T-cell (primary cell): ENCODE measurements at places on chromosomes 2 and 18. TPM values are rescaled to one million over a fixed set of nuclear protein-coding genes. Genes with fewer than 3 reads are reported as not detected.

GRCh38 chr18:24157855-24158254, 19.0 kb downstream of the CABYR start:
- DNase-seq: no peak

DNA sequence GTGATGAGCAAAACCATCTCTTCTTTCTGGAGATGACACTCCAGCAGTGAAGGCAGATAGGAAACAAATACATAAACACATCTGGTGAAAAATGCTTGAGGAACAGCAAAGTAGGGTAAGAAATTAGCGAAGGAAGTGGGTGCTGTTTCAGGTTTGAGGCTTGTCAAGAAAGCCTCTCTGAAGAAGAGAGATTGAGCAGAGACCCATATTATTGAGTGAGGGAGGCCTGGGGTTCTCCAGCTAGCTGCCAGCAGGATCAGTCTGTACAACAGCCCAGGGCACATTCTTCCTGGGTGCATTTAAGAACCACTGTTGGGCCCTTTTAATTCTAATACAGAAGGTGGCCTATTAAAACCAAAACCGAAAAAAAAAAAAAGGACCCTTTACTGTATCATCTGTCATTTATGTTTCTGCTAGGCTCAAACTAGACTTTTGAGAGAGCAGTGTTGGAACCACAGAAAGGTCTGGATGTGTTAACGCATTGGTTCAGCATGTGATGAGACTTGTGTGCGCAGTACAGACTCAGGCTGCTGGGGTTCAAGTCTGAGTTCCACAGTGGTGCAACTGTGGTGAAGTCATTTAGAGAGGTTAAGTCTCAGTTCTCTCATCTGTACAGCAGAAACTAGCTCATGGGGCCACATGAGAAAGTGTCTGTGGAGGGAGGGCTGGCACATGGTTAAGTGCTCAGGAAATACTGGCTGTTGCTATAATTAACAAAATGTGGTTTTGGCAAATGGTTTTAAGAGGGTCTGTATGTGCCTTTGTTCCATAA, 28.9 kb downstream of the MGAT5 start:
- no peak for DNase-seq

GRCh38 chr18:10965119-10965518, 184.2 kb downstream of the PIEZO2 start:
- no peak for DNase-seq

DNA sequence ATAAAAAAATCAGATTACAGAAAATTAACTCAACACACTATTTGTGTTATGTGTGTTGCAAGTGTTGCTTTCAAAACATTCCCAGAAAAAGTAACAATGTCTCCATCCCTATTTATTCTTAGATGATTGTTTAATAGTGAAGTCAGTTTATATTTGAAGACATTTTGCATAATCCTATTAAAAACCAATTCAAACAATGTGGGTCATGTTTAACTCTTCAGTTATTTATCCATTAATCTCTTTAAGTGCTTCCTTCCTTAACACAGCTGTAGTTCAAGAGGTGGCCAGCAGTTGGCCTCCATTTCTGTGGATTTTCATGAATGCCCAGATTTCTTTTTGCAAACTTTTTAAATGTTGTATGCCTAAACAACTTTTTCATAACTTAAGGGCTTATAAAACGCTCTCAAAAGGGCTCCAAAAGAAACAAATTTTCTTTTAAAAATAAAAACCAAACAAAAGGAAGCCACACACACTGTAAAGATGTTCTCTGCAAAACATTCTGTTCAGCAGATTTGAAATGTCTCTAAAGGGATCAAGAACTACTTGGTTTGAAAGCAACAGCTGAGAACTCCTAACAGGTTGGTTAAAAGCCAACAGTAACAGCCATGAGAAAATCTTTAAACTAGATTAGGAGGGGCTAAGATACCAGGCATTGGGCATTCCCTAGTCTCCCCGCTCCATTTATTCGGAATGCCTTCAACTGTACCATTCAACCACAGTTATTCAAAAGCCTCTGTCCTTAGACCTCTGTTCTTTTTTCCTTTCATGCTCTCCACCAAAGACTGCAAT, 71.5 kb downstream of the THADA start:
- no peak for DNase-seq

DSG4 gene
- not detected for total RNA-seq

GPR155 gene
- 12.4 TPM for total RNA-seq
